ENCODE measurements at places on chromosomes 3 and 15.

GRCh38 chr15:38860674-38861073 lies 296.1 kb upstream of the RASGRP1 start:
- no peaks in the 10 kb centered on the region for H3K4me1 ChIP-seq
- no peak overlapping the region for H3K4me3 ChIP-seq
- H3K27ac ChIP-seq = no peak overlapping the region
- H3K36me3 ChIP-seq = no peaks in the 10 kb centered on the region
- DNase-seq = no peak

DNA sequence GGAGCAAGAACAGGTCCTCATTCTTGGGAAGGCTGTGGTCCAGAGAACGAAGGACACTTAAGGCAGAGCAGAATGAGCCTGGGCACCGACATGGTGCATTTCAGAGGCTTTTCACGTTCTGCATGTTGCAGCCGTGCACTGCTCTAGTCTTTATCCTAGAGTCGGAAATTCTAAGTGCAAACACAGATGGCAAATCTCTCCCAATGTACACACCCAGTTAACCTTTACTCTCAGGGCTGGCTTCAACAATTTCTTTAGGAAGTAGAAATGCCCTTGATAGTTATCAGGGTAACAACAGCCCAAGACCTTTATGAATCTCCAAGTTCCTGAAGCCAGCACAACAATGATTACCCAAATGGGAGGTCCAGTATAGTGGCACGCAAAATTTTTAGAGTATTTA lies 39.1 kb upstream of the LRTM1 start:
- H3K27me3 ChIP-seq = peaks cover 2% of the 10 kb centered on the region
- H3K4me1 ChIP-seq = no peaks in the 10 kb centered on the region
- H3K36me3 ChIP-seq = no peaks in the 10 kb centered on the region

DNA sequence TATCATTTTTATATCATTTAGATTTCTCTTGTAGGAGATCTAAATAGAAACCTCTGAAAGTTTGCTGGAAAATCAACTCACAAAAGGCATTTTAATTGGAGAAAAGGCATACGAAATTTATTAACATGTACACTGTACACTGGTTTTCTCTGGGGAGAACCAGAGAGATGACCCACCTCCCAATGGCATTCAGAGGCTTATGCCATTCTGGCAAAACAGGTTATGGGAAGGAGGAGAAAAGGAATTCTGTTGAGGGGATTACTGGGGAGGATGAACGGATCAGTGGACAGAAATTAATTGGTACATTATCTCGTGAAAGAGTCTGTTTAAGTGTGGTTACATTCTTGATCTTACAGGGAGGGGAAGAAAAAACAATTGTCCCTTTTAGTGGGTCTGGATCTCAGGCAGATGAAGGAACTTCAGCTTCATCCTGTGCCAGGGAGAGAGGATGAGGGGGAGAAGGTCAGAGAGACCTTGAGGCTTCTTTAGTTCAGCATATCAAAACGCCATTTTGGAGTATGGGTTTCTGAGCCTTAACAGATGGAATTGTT lies 16.5 kb downstream of the RAB11A start:
- H3K36me3 ChIP-seq = peaks cover 53% of the 10 kb centered on the region
- DNase-seq = no peak
- H3K27me3 ChIP-seq = no peaks in the 10 kb centered on the region
- no peak overlapping the region for H3K27ac ChIP-seq
- peaks cover 76% of the 10 kb centered on the region for H3K4me1 ChIP-seq

- DNase-seq = no peak
- no peaks in the 10 kb centered on the region for H3K27me3 ChIP-seq
- H3K27ac ChIP-seq = no peak overlapping the region
- H3K36me3 ChIP-seq = no peaks in the 10 kb centered on the region
- H3K4me1 ChIP-seq = no peaks in the 10 kb centered on the region
These were observed 748.1 kb downstream of the NR2F2 start for GRCh38 chr15:97078591-97078990.

GRCh38 chr3:39029556-39029955 lies 22.2 kb downstream of the SCN11A start:
- H3K27me3 ChIP-seq = peaks cover 13% of the 10 kb centered on the region
- H3K36me3 ChIP-seq = no peaks in the 10 kb centered on the region
- DNase-seq = no peak
- H3K4me3 ChIP-seq = no peak overlapping the region

DNA sequence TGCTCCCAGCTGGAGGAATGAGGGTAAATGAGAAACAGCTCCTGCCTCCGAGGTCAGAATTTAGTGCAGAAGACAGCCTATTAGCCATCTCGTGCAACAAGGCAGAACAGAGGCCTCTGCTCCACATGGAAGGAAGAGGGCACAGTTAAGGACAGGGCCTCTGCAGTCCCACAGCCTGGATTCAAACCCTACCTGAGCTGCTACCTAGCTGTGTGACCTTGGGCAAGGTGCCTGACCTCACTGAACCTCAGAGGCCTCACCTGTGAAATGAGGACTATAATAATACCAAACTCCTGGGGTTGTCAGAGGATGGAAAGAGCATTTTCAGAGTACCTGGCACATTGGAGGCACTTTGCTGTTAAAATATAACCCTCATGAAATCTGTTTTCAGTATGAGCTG lies 285.7 kb upstream of the CTNNB1 start:
- no peaks in the 10 kb centered on the region for H3K4me1 ChIP-seq
- DNase-seq = no peak
- no peaks in the 10 kb centered on the region for H3K36me3 ChIP-seq
- no peaks in the 10 kb centered on the region for H3K27me3 ChIP-seq

DNA sequence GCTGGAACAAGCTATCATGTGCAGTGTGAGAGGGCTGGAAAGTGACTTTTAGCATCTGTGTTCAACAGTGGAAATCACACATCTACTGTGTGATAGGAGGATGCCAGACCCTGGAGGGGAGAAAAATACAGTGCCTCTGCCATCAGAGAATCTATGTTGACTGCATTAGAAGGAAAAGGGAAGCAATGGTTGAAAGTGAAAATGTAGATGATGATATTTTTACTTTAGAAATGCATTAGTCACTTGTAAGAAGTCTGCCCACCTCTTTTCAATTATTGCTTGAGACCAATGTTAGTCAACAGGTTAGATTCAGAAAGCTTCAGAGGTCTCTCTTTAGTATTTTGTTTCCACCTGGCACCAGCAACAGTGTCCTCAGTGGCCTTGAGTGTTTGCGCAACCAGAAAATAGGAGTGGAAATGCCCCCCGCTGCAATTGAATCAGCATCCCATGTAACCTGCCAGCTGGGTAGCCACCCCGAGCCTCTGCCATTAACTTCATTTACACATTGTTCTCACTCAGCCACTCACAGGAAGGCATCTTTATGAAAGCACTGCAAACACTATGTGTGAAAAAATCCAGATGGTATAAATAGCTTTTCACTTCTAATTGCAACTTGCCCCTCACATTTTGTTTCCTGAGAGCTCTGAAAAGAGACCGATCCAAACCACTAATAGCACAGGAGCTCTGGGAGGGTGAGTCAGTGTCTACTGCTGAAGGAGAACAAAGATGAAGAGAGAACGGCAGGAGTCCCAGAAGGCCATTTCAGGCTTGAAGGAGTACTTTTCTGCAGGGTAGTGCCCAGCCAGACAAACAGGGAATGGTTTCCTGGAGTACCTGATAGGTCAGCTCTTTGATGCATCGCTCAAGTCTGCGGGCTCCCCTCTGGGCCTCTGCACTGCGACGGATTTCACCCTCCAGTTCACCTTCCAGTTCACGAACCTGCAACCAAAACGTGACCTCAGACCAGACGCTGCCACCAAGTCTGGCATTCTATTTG lies 92.1 kb downstream of the HHLA2 start:
- peak overlapping the region; percentile 71 for H3K27ac ChIP-seq
- DNase-seq = peak; percentile 51
- no peaks in the 10 kb centered on the region for H3K36me3 ChIP-seq
- H3K27me3 ChIP-seq = peaks cover 7% of the 10 kb centered on the region
- peak overlapping the region; percentile 24 for H3K4me3 ChIP-seq
- H3K4me1 ChIP-seq = peaks cover 27% of the 10 kb centered on the region

- no peaks in the 10 kb centered on the region for H3K36me3 ChIP-seq
- H3K27ac ChIP-seq = no peak overlapping the region
- H3K4me1 ChIP-seq = no peaks in the 10 kb centered on the region
- H3K27me3 ChIP-seq = peaks cover 1% of the 10 kb centered on the region
- no peak overlapping the region for H3K4me3 ChIP-seq
These were observed 172.1 kb upstream of the SMAD3 start for GRCh38 chr15:66893294-66893693.

DNA sequence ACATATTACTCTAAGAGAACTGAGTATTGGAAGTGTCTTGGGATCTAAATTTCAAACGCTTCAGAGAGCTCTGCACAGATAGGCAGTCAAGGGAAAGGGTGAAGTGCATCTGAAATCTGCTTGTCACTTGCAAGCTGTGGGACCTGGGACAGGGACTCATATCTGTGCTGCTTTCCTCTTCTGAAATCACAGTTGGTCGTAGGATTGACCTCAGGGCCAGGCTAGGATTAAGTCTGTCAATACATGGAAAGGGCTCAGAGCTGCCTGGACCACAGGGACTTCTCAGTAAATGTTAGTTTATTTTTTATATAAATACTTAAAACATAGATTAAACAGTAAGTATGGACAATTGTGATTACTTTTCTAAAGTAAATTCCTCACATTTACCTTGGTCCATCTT lies 74.7 kb upstream of the CMTM7 start:
- DNase-seq = no peak
- no peaks in the 10 kb centered on the region for H3K36me3 ChIP-seq
- H3K27ac ChIP-seq = no peak overlapping the region
- H3K4me1 ChIP-seq = peaks cover 22% of the 10 kb centered on the region

DNA sequence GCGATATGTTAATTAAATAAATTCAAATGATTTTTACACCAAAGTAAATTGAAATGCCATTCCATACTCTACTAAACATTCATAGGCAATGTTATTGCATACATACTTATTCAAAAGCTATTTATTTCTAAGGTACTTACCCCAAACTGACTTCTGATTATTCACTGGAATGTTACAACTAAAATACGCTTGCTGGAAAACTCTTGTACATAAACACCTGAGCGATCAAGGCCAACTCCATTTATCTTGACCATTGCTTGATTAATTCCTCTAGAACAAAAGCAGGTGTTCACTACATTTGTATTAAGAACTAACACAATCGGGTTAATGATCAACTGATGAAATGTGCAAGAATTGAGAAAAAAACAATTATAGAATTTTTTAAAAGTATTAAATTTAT lies at the start of gene SERPINI2:
SERPINI2 (minus strand) TSS at position 180 of the 400 bp plus-strand sequence. CDS start 2,208 bp downstream, outside the sequence.
- DNase-seq = no peak
- no peaks in the 10 kb centered on the region for H3K27me3 ChIP-seq
- no peak within 1 kb of the TSS for H3K27ac ChIP-seq
- H3K4me1 ChIP-seq = no peaks in the 10 kb centered on the region
- H3K4me3 ChIP-seq = no peak within 1 kb of the TSS
- no peaks in the 10 kb centered on the region for H3K36me3 ChIP-seq

DNA sequence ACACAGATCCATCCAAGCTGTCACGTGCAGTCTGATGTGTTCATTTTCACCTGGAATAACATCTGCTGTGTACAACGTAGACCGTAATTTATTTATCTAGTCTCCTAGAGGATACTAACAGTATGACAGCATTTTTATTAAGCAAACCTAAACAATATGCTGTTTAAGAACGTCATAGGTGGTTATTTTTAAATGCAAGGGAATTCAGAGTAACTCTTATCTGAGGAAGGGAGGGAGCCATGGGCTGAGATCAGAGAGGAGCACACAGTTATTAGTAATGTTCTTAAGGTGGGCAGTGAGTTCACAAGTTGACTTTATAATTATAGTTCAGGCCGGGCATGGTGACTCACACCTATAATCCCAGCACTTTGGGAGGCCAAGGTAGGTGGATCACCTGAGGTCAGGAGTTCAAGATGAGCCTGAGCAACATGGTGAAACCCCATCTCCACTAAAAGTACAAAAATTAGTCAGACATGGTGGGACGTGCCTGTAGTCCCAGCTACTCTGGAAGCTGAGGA lies 193.6 kb downstream of the UACA start:
- peaks cover 12% of the 10 kb centered on the region for H3K4me1 ChIP-seq
- peak; percentile 63 for DNase-seq
- no peaks in the 10 kb centered on the region for H3K36me3 ChIP-seq
- H3K4me3 ChIP-seq = no peak overlapping the region
- no peak overlapping the region for H3K27ac ChIP-seq

DNA sequence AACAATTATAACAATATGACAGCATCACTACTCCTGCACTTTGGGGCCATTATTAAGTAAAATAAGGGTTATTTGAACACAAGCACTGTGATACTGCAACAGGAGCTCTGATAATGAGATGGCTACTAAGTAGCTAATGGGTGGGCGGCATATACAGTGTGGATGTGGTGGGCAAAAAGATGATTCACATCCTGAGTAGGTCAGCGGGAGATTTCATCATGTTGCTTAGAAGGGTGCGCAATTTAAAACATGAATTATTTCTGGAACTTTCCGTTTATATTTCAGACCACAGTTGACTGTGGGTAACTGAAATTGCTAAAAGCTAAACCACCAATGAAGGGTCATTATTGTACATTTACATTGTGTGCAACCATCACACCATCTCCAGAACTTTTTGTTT lies 42.3 kb downstream of the FBXO22 start:
- no peaks in the 10 kb centered on the region for H3K36me3 ChIP-seq
- peaks cover 23% of the 10 kb centered on the region for H3K27me3 ChIP-seq
- peaks cover 3% of the 10 kb centered on the region for H3K4me1 ChIP-seq
- no peak overlapping the region for H3K27ac ChIP-seq

DNA sequence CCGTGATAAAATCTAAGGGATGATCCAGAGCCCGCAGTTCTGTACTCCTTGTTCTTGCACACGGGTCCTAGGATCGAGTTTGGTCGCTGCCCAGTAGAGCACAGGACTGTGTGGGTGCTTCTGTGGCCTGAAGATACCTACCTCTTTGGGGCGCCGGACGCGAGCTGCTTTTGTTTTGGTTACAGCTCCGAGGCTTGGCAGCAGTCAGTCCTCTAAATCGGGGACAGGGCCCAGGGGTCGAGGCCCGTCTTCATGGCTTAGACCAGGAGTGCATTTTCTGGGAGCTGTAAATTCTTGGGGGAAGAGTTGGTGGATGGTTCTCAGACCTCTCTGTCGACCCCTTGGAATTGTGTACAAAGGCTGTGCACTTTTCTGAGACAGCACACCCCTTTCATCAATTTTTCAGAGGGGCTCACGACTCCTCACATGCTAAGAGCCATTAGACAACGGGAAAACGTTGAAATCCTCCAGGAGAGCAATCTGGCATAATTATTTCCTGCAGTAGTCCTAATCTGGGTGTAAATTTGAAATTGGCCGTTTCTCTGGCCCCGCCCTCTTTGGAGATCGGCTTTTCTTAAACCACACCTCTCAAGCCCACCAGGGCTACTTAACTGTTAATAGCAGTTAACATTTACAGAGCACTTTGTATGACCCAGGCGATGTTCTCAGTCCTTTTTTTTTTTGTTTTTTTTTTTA lies 928 bp downstream of the CEP97 start:
- H3K27me3 ChIP-seq = no peaks in the 10 kb centered on the region
- H3K4me1 ChIP-seq = peaks cover 32% of the 10 kb centered on the region
- peak; percentile 59 for DNase-seq
- peak overlapping the region; percentile 99 for H3K27ac ChIP-seq

- no peaks in the 10 kb centered on the region for H3K36me3 ChIP-seq
- peaks cover 4% of the 10 kb centered on the region for H3K4me1 ChIP-seq
- DNase-seq = no peak
- H3K27me3 ChIP-seq = peaks cover 13% of the 10 kb centered on the region
- H3K4me3 ChIP-seq = no peak overlapping the region
These were observed 23.1 kb downstream of the TRPM1 start for GRCh38 chr15:31078471-31078870.

All from activated CD8-positive, alpha-beta T cell treated with anti-CD3 and anti-CD28 coated beads for 36 hours (primary cell).